CD4-positive, alpha-beta T cell treated with Interleukin-17A for 4 hours (primary cell): ENCODE measurements at places on chromosomes 1 and 21.
A peak's percentile ranks its signal among the peaks of the same experiment; 100 is the strongest.

DNA sequence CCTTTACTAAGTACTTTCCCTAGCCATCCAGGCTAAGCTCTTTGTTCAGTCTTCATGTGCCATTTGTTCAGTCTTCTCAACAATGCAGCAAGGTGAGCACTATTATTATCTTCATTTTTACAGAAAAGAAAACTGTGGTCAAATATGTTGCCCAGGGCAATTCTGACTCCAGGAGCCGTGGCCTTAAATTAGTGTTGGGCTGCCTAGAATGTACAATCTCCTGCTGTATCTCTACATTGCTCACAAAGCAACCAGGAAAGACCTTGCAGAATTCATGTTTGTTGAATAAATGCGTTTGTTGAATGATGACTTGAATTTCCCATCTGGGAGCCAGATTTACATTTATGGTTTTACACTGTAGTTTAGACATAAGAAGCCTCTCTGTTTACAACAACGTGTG lies 14.2 kb downstream of the CD101 start:
- DNase-seq, result no peak

DNA sequence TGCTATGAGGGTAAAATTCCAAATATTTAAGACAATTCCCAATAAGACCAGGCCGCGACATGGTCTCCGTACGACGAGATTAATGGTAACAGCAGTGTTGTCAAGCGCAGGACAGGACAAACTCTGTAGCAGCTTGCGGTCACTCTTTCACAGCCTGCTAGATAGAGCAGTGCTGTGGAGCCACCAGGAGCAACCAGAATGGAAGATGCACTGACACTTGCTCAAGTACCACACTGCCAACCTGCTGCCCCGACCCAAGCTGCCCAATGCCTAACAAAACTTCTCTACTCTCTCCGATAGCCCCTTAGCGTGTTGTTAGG lies 636 bp downstream of the WARS2 start:
- no peak for DNase-seq

DNA sequence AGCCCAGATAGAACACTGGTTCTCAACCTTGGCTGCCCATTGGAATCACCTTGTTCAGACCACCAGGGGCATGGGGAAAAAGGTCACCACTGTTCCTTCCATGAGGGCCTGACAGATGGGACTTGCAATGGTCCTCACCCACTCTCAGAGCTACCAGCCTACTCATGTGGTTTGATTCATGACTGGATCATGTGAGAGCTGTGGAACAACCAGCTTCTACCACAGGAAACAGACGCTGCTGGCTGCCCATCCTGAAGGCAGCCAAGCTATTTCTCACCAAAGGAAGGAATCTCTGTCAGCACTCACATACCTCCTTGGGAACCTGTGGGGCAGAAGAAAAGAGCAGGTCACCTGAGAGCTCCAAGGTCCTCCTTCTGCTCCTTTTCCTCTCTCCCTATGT lies 53.6 kb downstream of the CAPN8 start:
- no peak for DNase-seq

GRCh38 chr1:215076322-215076721 lies 6.2 kb upstream of the KCNK2 start:
- no peak for DNase-seq

GRCh38 chr21:45248893-45249381 lies 38.8 kb downstream of the POFUT2 start:
- DNase-seq, result no peak

DNA sequence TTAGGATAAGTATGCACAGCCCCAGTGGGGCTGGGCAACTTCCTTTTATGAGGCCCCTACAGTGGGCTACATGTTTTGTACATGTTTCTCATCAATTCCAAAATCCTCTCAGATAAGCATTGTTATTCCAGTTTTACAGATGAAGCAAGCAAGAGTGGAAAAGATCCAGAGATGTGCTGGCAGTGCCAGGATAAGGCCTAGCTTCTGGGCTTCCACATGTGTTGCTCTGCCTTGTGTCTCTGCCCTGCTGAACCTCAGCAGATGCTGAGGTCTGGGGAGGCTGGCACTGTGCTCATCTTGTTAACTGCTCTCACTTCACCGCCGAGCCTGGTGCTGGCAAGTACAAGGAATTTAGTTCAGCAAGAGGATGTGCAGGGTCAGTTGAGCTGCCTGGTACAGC lies 202.1 kb downstream of the TRABD2B start:
- DNase-seq, result no peak

- DNase-seq, result no peak
Observed at GRCh38 chr1:94953107-94953506, 26.2 kb upstream of the CNN3 start.

- no peak for DNase-seq
Observed at GRCh38 chr1:183845681-183846080, 40.8 kb downstream of the RGL1 start.

GRCh38 chr1:112470966-112471365 lies 37.8 kb upstream of the WNT2B start:
- DNase-seq, result no peak

GRCh38 chr1:201460814-201461644 lies 8.0 kb downstream of the PHLDA3 start:
- no peak for DNase-seq

DNA sequence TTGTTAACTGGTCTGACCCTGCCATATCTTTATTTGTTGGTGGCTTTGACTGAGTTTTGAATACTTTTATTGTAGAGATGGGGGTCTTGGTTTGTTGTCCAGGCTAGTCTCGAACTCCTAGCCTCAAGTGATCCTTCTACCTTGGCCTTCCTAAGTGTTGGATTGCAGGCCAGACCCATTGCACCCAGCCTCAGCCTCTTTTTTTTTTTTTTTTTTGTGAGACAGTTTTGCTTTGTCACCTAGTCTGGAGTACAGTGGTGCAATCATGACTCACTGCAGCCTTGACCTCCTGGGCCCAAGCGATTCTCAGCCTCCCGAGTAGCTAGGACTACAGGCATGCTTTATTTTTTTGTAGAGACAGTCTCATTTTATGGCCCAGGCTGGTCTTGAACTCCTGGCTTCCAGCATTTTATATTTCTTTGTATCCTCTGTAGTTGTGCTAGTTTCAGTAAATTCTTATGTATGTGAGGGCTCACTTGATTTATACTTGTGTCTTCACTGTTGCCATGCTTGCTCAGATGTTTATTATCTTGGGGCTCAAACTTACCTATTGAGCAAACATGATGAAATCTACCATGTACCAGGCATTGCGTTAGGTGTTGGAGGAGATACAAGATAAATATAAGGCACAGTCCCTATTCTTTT lies 24.1 kb downstream of the THRAP3 start:
- no peak for DNase-seq

DNA sequence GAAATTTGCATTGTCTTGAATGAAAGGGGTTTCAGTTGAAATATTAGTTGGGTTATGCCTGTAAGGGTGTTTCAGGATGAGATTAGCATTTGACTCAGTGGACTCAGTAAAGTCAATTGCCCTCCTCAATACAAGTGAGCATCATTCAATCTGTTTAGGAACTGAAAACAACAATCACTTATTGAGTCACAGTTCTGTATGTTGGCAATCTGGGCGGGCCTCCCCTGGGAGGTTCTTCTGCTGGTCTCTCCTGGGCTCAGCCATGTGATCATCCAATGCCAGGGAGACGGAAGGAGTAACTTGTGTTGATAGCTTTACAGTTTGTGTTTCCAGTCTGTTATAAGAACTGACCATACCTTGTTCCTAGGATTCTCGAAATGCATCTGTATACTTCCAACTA lies 262.9 kb upstream of the RUNX1 start:
- DNase-seq, result no peak

- DNase-seq, result no peak
Observed at GRCh38 chr1:219298571-219299148, 125.0 kb downstream of the LYPLAL1 start.

DNA sequence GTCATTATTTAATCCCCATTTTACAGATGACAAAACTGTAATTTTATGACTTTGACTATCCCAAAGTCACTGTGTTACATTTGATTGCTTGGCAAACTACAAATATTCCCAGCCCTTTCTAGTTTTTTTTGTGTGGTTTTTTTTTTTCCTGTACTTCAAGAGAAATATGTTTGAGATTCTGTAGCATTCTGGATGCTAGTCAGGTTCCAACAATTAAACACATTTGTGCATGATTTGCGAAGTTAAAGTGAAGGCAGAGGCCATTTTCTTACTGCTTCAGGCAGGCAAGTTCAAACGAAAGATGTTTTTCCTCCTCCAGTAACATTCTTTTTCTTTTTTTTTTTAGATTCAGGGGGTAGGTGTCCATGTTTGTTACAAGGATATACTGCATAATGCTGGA lies 107.9 kb upstream of the SERTAD4 start:
- no peak for DNase-seq

DNA sequence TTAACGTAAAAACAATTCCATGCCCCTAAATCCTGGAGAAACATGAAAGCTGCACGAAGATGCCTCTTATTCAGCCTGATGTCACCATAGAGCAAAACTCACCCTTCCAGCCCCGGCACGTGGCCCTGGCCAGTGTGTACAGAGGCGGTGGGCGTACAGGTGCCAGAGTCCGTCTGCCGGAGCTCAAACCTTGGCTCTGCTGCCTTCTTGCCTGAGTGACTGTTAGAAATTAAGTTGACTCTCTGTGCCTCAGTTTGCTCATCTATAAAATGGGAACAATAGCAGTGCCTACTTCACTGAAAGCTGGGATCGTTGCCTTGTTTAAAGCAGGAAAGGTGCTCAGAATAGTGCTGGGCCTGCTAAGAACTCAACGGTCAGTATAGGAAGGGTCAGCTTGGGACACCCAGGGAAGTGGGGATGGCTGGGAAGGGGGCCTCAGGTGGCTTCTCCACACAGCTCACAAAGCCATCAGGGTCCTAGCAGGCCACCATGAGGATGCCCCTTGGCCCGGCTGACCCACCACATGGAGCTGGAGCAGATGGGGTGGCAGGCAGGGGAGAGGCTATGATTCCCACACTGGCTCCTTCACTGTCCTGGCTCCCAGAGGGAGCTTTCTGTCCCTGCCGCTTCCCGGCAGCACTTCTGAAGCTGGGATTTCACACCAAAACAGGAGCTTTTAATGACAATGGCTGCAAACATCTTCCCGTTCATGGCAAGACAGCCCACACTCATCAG lies 237.2 kb downstream of the NPHP4 start:
- no peak for DNase-seq

DNA sequence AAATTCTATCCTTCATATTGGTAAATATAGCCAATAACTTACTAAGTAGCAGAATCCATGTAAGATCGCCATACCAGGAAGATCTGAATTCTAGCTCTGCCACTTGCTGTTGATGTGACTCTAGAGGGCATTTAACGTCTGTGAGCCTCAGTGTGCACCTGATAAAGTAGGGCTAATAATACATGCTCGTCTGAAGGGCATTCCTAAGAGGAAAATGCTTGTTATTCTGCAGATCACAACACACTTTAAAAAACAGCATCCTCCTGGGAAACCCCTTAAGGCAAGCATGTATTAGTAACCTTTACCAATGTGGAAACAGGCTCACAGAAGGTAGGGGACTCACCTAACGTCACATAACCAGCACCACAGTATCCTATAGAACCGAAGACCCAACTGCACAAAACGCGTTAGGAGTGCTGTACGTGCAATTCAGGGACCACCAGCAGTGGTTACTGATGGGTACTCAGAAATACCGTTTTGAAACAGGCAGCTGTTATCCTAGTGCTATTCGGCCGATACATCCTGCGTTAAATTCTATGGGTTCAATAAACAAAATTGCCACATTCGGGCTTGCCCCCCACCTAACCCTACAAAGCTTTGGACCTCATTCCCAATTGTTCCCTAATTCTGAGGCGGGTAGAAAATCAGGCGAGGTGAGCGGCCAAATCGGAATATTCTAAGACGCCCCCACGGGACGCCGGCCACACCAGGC lies 758 bp downstream of the DEPDC1 start:
- DNase-seq, result no peak

- DNase-seq, result no peak
Observed at GRCh38 chr1:71967670-71968069, 314.7 kb downstream of the NEGR1 start.

DNA sequence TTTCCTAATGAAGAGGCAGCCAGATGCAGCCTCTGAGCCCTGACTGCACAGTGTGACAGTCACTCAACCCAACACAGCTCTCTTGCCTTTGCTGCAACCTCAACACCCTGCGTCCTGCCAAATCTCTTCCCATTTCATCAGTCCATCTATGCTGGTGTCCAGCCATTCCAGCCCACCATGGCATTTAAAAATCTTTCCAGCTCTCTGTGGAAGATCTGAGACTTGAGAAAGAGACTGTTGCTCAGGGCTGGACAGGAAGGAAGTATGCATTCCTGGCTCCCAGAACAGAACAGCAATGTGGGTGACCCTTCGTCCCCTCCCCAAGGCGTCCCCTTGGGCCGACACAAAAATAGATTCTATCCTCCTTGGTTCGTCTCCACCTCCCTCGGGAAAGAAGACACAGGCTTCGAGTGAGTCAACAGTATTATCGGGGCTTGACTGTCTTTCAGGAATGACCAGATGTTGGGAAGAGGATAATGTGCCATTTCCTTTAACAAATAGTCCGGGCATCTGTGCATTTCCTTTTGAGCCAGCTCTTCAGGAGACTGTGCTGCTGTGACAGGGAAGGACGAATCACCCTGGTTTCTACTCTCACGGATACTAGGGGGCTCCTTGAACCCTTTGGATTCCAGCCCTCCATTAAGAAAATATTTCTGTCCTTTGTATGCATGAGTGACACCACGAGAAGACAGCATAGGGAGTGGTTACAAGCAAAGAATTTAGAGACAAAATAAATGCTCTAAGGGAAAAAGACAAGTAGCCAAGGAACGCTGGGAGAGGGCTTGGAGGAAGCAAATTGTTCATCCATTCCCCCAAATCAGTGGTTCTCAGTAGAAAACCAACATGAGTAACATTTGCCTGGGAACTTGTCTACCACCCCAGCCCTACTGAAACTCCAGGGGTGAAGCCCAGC lies 111.4 kb upstream of the CDC42BPA start:
- no peak for DNase-seq

DNA sequence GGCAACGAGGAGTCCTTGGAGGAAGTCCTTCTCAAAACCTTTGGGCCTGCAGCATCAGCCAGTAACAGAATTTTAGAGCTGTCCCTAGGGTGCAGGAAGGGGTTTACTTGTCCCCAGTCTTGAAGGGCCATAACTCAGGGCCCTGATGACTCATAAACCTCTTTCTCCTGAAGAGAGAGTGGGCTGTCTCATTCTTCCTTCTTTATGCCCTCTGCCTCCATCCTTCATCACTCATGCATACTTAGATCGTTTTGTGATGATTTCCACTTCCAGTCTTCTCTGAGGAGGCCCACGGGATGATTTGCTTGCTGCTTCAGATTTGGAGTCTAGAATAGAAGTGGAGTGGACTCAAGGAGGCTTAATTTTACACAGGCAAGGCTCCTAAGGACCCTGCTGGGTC lies 60.2 kb downstream of the NDUFS5 start:
- no peak for DNase-seq

GRCh38 chr1:164922585-164922984 lies 363.6 kb downstream of the PBX1 start:
- no peak for DNase-seq

GRCh38 chr1:158813164-158813563 lies 18.0 kb upstream of the MNDA start:
- no peak for DNase-seq

- DNase-seq, result no peak
Observed at GRCh38 chr1:40029608-40030007, 10.9 kb upstream of the CAP1 start.

GRCh38 chr1:58839846-58840835 lies 56.3 kb upstream of the JUN start:
- no peak for DNase-seq

GRCh38 chr1:241800640-241801039 lies 47.4 kb upstream of the EXO1 start:
- no peak for DNase-seq

GRCh38 chr1:154404511-154404931 lies 622 bp upstream of the IL6R start:
- peak; percentile 47 for DNase-seq
